ENCODE measurements at places on chromosomes 11 and 22.

DNA sequence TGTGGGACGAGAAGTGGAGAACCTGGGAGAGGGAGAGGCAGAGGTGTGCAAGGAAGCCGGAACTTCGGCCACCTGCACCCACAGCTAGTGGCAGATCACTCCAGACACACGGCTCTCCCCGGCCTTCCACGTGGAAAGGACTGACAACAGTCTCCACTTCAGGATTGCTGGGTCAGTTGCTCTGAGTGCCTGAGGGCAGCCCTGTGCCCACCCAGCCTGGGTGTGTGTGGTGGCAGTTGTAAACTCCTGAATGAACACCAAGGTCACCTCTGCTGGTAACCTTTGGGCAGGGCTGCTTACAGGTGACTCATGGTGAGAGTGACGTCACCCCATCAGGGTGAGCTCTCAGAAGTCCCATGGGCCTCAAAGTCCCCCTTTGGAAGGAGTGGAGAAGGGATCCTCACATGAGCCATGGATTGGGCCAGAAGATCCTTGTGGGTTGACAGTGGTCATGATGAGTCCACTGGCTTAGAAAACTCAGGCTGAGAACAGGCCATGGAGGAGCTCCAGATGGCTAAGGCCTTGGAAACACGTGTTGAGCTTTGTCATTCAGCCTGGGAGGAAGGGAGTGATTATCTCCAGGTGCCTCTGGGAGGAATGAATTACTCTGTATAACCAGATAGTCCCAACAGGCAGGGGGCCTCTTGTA lies 71.3 kb downstream of the BCR start:
- no peak for DNase-seq

- DNase-seq = no peak
These were observed 57.5 kb upstream of the CD82 start for GRCh38 chr11:44507896-44508445.

GRCh38 chr11:102633385-102634026 lies 8.4 kb upstream of the MMP20 start:
- no peak for DNase-seq

DNA sequence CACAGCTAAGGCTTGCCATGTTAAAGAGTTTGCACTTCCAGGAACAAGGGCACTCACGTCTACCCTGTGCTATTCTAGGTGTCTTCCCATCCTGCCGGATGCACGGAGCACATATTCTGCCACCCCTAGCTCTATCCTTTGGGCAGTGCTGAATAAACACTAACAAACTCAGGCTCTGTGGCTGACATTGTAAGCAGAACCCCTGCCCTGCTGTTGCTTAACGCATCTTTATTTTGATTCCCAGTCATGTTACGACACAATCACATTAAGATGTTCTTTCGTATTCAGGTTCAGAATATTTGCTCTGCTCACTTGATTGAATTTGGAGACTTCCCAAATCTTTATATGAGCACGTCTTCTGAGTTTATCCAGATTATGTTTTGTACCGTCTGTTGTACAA lies 3.7 kb upstream of the HDHD5 start:
- no peak for DNase-seq

- no peak for DNase-seq
These were observed 8.8 kb upstream of the MED17 start for GRCh38 chr11:93775289-93775688.

DNA sequence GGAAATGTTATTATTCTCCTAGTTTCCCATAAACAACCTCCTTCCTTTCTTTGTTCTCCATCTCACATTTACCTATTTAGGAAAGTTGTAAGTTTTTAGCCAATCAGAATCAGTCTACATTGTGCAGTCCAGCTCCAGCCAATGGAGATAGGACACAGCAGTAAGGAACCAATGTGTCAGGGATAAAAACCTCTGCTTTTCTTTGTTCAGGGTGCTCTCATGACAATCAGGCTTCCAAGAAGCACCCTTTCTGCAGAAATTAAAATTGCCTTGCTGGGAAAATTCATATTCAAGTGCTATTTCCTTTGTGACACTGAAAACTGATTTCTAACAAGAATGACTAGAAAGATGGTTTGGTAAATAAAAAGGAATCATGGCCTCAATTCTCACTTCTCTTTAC lies 14.6 kb downstream of the SCGB2A1 start:
- DNase-seq = no peak

GRCh38 chr11:4979036-4979435 lies 15.6 kb upstream of the OR51L1 start:
- no peak for DNase-seq

DNA sequence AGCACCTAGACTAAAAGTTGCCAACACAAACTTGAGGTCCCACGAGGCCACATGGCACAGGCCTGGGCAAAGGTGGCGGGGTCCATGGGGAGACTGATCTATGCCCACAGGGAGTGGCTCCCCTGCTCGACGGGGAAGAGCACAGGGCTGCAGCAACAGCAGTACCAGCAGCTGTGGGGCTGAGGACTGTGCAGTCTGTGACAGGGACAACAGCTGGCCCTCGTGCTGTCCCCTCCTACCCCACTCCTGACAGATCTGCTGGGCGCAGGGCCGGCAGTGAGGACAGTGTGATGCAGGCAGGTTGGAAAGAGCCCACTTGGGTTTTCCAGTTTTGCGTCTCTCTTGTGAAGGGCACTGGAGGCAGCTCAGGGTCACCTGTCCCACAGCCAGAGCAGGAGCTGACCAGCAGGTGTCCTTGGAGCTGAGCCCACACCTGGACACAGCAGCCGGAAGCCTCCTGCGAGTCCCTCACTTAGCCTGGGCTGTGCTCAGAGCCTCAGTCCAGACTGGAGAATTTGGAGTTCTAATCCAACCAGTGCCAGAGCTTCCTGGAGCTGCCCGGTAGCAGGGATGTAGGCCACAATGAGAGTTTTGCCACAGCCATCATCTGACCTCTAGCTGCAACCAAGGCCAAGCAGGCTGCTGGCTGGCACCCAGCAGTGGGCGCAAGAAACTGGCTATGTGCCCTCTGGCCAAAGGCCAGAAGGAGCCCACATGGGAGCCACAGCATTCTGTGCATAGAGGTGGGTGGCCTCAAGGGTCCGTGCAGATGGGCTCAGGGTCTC lies 3.6 kb upstream of the GAS2L1 start:
- DNase-seq = no peak

DNA sequence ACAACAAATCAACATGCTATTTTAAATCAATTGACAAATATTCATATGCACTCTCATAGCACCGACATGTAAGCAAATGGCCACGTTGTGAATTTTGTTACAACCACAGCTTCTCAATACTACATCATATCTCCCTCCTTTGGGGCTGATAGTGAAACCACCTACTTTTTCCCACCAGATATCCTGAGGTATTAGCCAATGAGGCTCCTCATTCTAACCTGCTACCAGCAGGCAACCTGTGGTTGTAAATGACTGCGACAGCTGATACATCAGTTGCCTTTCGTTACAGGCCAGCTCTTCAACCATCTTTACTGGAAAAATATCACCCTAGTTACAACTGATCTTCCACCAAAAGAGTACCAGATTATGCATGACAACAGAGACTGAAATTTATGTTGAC lies 3.7 kb upstream of the XKR3 start:
- no peak for DNase-seq

DNA sequence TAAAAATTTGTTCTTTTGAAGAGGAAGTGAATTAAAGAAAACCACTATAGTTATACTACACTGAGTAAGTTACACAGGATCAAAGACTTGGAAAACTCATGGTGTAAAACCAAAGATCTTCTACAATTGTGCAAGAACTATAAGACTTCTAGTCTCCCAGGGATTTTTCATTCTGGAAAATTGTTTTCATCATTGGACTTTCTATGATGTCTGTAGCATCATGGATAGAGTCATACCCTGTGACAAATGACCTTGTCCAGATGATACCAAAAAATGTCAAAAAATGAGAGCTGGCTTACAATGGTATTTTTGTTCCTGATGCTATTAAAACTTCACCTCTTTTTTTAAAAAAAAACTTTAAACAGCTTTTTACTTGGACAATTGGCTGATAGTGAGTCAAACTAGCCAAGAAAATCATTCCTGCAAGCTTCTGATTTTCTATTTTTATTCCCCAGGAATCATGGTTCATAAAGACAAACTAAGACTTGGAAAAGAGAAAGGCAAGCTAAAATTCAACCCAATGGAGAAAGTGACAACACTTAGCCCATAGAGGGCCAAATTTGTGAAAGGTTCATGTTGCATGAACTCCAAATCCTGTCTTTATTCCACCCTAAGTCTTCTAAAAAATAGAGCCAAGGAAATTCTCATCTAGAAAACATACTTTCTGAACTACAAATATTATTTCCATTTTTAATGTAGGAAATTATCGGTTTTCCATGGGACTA lies 30.7 kb downstream of the ME3 start:
- no peak for DNase-seq

- no peak for DNase-seq
These were observed 299.9 kb upstream of the ANO5 start for GRCh38 chr11:21892736-21893564.

GRCh38 chr11:26891501-26891900 lies 102.4 kb upstream of the FIBIN start:
- DNase-seq = no peak
